LHCN-M2 (cell line): ENCODE measurements at places on chromosomes 3 and 15.
A peak's percentile ranks its signal among the peaks of the same experiment; 100 is the strongest.

- DNase-seq = no peak
Observed at GRCh38 chr3:188822004-188822403, 349.8 kb upstream of the TPRG1 start.

DNA sequence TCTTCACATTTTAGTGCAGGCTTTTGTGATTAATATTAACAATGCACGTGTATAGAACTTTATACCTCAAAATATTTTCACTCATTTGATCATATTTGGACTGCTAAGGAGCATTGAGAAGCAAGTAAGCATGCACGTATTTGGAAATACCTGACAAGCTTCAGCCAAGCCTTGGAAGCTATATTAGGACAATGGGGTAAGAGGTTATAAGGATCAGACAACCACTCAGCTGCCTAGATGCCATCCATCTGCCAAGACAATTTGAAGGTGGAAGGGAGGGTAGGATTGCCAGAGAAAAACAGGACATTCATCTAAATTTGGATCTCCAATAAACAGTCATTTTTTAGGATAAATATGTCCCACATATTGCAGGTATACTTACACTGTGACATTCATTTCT, 394.9 kb upstream of the CFAP20DC start:
- DNase-seq = no peak

GRCh38 chr3:118075873-118076272, 958.8 kb downstream of the IGSF11 start:
- no peak for DNase-seq

DNA sequence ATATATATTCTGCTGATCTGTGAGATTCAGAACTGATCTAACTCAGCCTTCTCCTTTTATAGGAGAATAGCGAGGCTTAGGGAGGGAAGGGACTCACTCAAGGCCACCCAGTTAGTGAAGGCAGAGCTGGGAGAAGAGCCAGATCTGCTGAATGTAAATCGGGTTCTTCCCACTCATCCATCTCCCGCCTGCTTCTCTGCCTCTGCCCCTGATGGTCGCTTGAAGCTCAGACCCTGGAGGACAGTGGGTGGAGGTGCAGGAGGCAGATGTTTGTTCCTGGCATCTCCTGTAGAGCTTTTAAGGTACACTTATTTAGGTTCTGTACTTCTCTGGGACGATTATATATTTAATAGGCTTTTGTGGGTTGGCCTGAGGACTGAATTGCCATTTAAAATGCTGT, 4.3 kb downstream of the PDIA5 start:
- DNase-seq = no peak

DNA sequence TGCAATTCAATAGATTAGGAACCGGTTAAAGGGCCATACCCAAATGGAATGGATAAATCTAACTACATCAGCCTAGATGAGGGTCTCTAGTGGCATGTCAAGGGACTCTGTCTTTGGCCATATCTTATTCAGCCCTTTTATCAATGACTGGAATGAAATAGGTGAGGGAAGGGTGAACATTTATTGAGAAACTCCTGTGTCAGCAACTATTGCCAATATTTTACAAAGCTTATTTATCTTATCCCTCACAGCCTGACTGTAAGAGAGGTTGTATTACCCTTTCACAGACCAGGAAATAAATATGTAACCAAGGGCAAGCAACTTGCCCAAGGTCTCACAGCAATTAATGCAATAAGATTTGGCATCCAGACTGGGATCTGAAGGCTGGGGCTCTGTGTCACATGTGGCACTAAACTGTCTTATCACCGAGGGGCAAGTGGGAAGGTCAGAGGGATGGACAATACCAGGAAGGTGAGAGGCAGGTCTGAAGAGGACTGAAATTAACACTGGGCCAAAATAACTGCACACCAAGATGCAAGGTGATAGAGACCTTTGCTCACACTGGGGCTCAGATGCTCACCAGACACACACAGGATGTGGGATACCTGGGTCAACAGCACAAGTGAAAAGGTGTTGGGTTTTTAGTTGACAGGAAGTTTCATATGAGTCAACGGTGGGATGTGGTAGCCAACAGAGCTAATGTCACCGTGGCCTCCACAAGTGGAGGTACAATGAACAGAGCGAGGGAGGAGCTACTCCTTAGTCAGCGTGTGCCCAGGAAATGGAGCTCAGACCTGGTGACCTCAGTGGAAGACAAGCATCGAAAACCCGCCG, 261.3 kb downstream of the RPLP1 start:
- DNase-seq = no peak

DNA sequence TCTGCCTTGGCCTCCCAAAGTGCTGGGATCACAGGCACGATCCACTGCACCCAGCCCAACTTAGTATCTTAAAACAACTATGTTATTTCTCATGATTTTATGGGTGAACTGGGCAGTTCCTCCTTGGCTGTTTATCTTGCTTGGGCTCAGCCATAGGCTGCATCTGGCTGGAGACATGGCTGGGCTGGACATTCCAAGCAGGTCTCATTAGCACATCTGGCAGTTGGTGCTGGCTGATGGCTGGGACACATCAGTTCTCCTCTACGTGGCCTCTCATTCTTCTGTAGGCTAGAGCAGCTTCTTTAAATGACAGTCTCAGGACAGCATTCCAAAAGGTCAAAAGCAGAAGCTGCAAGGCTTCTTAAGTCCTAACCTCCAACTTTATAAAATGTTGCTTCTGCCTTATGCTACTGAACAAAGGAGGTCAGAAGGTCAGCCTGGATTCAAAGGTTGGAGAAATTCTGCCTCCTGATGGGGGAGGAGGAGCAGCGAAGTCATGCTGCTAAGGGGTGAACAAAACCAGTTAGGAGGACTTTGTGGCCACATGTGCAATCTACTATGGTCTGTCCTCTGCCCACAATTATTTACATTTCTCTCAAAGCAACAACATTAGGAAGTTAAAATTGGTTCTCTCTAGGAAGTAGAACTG, 144.0 kb downstream of the AQP9 start:
- DNase-seq = no peak

GRCh38 chr15:80619680-80620079, 75.4 kb upstream of the ABHD17C start:
- peak; percentile 28 for DNase-seq
